ENCODE measurements at places on chromosomes 4 and X.

DNA sequence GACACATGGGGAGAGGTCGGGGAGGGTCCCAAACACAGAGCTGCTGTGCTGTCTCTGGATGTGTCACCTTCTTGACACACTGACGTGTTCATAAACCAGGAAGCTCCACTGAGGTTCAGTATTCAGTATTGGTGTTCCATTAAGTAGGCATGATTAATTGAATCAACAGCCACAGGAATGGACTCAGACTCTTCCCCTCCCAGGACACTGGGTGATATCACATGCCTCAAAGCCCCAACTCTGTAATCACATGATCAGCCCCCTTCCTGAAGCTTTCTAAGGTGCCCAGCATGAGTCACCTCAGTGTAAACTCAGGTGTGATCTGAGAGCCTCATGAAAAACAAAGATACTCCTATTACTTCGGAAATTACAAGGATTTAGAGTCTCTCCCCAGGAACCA is 21.1 kb upstream of the HNRNPD start:
- DNase-seq, result no peak

DNA sequence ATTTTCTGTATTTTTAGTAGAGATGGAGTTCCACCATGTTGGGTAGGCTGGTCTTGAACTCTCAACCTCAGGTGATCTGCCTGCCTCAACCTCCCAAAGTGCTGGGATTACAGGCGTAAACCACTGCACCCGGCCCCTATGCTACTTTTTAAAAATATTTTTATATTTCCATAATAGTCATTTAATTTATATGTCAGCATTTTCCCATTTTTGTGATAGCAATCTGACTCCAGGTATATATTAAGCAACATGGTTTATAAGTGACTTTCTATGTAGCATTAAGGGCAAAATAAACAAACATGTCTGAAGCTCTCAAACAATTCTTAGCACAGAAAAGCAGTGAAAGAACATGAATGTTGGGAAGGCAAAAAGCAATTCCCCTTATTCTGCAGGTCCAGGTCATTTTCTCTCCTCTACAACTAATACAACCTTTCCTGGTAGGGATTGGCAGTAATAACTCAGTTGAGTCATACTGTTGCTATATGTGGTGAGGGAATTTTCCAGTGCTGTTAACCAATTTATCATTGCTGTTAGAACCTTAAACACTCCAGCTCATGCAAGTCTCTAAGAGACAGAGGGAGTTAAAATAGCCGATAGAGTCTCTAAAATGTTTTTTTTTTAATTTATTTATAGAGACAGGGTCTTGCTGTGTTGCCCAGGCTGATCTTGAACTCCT is 24.0 kb downstream of the SMIM14 start:
- DNase-seq, result no peak

- DNase-seq, result peak; percentile 37
Observed at GRCh38 chr4:5957076-5957475, 61.2 kb downstream of the C4orf50 start.

DNA sequence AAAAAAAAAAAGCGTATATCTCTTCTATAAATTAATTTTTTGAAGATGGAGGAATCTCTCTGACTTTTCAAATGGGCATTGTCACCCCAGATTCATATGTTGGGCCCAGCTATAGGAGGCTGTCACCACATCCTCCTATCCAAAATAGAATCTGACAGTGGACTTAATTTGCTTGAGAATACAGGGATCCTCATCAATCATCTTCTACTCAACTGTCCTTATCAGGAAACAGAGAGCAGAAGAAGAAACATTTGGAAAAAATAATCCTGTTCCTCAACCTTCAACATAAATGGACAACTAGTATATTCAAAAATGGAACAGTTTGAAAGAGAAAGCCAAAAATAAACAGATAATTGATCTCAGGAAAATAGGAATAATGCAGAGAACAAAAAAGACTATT is 725.4 kb upstream of the INTU start:
- no peak for DNase-seq

DNA sequence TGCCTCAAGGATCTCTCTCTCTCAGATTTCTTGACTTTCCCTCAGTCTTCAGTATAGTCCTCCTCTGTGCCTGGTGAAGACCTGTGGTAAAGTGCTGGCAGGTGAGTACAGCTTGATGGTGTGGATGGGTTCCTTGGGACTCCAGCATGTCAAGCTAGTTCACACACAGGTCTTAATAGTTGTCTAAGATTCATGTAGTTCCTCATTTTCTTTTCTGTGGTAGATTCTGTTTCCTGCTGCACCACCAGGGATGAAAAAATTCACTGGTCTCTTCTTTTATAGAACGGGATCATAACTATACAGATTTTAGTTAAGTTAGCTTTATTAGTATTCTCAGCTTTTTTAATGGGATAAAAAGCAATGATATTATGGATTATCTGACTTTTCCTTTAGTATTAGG is 32.5 kb upstream of the PAQR3 start:
- DNase-seq, result no peak

DNA sequence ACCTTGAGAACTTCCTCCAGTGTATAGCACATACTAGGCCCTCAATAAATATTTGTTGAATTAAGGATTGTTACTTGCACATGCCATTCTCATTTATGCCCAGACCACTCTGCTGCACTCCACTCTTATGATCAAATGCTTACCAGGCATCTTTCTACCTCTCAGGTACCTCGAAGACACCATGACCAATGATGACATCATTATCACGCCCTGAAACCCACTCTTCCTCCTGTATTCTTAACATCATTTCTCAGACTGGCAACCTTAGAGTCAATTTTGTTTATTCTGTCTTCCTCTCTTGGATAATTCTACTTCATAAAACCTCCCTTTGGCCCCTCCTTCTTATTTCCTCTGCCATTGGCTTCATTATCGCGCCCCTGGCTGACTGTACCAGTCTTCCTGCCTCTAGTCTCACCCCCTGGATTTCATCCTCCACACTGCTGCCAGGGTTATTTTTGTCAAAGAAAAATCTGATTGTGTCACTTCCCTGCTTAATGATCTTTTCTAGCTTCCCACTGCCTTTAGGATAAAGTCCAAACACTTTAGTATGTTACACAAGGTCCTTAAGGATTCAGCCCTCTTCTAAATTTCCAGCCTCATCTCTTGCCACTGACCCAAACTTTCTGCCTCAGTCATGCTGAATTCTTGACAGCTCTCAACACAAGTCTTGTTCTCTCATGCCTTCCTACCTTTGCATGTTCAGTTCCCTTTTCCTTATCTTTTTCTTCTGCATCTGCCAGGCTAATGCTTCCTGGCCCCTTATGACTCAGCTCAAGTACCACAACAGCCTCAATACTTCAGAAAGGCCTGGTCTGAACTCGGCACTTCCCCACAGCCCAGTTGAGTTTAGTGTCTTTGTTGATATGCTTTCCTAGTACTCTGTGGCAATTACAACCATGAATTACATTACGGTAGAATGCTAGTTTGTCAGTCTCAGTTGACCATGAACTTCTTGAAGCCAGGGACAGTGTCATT is 45.8 kb downstream of the HDAC8 start:
- no peak for DNase-seq

DNA sequence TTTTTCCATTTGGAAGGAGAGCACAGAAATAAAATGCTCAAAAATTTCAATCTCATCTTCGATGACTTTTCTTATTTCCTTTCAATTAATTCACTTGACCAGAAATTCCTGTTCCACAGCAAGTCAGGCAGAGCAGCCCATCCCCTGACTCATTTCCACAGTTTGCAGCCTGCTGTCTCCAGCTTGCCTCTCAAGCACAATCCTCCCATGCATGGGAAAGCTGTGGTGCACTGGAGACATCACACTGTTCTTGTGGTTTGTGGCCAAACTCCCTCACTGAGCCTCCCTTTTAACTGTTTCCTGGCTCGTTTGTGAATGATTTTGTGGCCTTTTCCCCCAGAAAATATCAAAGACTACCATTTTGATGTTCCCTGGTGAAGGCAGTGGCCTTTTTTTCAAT is 114.0 kb upstream of the ENPEP start:
- DNase-seq, result no peak

- no peak for DNase-seq
Observed at GRCh38 chr4:142975618-142976017, 129.5 kb upstream of the INPP4B start.
